Stimulated activated CD4-positive, alpha-beta T cell treated with anti-CD3 and anti-CD28 coated beads, TNF-alpha, amount 100 ng/mL, for 1 hour (primary cell): ENCODE measurements at places on chromosomes 2 and 18.

GRCh38 chr2:86411396-86411795 lies 29.8 kb upstream of the KDM3A start:
- no peak for DNase-seq

DNA sequence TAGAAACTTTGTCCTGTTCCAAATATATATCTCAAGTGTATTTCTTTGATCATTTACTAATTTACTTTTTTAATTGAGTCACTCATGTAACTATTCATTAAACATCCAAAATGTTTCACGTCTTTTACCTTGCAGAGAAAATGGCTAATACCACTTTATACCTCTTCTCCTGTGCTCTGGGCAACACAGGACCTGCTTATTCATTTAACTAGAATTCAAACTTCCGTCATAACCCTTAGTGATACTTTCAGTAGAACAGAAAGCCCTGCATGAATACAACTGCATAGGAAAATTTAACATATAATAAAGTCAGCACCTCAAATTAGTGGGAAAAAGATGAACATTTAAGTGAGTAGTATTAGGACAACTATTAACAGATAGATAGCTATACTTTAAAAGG lies 205.2 kb downstream of the MREG start:
- no peak for DNase-seq

- no peak for DNase-seq
Observed at GRCh38 chr2:142008135-142008744, 122.6 kb downstream of the LRP1B start.

GRCh38 chr18:905948-906415 lies 1.3 kb downstream of the ADCYAP1 start:
- DNase-seq = no peak

GRCh38 chr2:36411962-36412444 lies 56.4 kb downstream of the CRIM1 start:
- DNase-seq = no peak

DNA sequence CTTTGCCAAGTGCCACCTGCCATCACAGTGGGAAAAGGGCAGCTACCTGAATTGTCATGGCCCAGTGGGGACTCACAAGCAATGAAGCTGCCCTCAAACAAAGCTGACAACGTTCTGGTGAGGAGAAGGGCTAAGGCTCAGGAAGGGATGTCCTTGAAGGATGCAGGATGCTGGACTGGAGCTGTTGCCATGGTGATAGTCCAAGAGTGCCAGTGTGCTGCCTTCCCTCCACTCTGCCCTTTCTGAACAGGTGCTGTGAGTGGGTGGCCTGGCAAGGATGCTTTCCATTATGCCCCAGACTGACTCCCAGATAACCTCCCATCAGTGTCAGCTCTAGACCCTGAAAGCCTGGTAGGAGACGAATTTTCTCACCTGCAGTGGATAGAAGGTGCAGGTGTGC lies 137.8 kb upstream of the GYPC start:
- DNase-seq = no peak

DNA sequence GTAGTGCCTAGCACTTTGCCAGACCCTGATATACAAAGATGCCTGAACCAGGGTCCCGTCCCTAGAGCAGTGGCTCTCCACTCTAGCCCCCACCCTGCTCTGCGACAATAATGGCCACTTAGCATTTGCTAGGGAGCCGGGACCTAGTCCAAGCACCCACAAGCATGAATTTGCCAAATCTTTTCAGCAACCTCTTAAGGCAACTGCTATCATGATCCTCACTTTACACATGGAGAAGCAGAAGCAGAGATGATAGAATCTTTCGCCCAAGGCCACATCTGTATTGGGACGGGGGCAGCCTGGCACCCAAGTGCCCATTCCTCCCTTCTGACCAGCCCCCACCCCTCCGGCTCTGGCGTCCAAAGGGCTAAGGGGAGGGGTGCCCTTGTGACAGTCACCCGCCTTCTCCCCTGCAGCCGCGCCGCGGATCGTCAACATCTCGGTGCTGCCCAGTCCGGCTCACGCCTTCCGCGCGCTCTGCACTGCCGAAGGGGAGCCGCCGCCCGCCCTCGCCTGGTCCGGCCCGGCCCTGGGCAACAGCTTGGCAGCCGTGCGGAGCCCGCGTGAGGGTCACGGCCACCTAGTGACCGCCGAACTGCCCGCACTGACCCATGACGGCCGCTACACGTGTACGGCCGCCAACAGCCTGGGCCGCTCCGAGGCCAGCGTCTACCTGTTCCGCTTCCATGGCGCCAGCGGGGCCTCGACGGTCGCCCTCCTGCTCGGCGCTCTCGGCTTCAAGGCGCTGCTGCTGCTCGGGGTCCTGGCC lies 13.0 kb downstream of the SIGLEC15 start:
- DNase-seq = no peak

DNA sequence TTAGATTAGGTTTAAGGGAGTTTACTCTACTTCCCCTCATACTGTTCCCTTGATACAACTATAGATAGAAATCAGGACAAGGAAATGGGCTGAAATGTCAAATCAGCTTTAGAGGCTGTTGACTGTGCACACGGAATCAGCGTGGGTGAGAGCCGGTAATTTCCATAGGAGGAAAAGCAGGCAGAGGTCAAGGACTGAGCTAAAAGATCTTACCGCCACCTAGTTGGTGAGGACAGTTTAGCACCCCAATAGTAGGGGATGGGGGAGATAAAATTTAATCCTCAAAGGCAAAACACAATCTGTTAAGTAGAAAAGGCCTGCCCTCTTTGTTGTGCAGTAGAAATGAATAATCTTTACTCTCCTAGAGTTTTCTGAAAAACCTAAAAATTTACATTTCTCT lies 1154.5 kb upstream of the CHAC2 start:
- DNase-seq = no peak

DNA sequence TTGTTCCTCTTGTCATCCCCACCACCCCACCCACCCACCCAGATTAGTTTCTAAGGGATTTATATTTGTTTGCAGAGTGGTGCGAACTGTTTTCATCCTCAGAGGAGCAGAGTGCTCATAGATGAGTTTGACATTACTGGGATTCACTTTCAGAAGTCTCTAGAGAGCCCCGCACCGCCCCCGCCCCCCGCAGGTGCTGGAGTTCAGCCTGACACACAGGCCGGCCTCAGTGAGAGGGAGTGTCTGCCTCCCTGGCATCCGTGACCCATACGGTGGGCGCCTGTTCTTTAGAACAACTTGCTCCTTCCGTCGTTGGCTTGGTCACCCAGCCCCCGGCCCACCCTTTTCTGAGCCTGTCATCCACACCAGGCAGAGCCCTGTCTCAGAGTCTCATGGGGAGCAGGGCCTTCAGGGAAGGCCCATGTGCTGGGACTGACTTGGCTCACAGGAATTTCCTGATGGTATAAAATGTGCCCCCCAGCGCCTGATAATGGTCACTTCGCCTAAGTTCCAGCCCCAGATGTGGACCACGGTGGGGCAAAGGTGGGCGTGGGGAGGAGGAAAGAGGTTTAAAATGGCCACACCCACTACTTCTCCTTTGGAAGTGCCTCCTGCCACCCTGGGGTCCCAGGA lies 44.3 kb downstream of the HPCAL1 start:
- no peak for DNase-seq

- no peak for DNase-seq
Observed at GRCh38 chr2:231701456-231702373, 6.6 kb upstream of the PTMA start.

- DNase-seq = no peak
Observed at GRCh38 chr2:144461308-144461766, 58.6 kb downstream of the ZEB2 start.

- no peak for DNase-seq
Observed at GRCh38 chr2:55801436-55801835, 107.8 kb upstream of the PNPT1 start.

DNA sequence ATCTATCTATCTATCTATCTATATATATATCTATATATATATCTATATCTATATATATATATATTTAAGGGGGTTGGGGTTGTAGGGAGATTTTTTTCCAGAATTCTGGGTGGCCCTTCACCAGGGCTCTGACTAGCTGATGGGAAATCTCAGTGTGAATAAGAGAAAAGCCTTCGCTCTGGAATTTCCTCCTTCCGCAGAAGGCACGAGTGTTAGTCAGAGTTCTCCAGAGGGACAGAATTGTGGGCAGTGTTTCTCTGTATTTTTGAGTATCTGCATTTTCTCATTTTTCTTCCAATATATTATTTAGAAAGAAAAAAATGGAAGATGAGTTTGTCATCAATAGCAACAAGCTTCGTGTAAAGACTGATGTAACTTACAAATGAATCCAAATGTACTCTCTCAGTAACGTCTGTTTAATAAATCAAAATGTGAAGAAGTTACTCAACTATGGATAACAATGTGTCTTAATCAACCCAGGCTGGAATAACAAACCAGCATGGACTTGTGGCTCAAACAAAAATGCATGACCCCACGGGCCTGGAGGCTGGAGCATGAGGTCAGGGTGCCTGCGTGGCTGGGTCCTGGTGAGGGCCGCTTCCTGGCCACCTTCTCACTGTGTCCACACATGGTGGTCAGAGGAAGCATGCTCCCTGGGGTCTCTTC lies 10.6 kb upstream of the SNTG2 start:
- no peak for DNase-seq

GRCh38 chr18:54392543-54393023 lies 34.9 kb downstream of the C18orf54 start:
- no peak for DNase-seq

- DNase-seq = no peak
Observed at GRCh38 chr2:170582313-170582712, 132.8 kb upstream of the SP5 start.

- no peak for DNase-seq
Observed at GRCh38 chr2:228140934-228141528, 40.5 kb downstream of the SPHKAP start.

GRCh38 chr18:8469544-8470130 lies 139.6 kb upstream of the RAB12 start:
- no peak for DNase-seq

GRCh38 chr2:50951437-50951836 lies 80.5 kb downstream of the NRXN1 start:
- no peak for DNase-seq

GRCh38 chr2:217723981-217724380 lies 278.8 kb downstream of the TNS1 start:
- DNase-seq = no peak

- DNase-seq = no peak
Observed at GRCh38 chr2:240596080-240596460, 9.5 kb downstream of the CAPN10 start.

DNA sequence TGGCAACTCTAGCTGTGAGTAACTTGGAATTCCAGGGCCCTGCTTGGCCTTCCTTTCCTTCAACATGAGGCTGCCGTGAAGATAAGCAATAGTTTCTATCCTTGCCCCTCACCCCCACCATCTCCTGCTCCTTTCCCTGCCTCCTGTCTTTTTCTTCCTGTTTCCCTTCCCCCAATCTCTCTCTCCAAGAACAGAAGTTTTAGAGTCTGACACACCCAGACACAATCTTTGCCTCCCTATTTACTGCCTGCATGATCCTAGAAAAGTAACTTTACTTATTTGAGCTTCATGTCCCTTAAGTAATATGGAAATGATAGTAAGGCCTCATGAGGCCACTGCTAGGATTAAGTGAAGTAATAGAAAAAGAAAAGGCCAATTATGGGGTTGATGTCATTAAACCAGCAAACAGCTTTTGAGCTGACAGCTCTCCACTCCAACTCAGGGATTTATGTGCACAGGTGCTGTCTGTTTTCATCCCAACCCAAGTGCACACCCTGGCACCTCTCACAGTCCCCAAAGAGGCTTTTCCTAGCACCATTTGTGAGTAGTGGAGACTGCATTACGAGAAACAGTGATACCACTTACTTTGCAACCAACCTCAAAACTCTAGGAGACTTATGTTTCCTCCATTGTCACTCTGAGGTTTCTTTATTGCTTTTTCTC lies 123.7 kb upstream of the SIX3 start:
- DNase-seq = no peak

- DNase-seq = no peak
Observed at GRCh38 chr2:8663997-8664396, 17.9 kb upstream of the ID2 start.

- no peak for DNase-seq
Observed at GRCh38 chr2:135230150-135230549, 178.1 kb downstream of the RAB3GAP1 start.

- DNase-seq = no peak
Observed at GRCh38 chr18:35106013-35106844, 65.0 kb downstream of the MAPRE2 start.

DNA sequence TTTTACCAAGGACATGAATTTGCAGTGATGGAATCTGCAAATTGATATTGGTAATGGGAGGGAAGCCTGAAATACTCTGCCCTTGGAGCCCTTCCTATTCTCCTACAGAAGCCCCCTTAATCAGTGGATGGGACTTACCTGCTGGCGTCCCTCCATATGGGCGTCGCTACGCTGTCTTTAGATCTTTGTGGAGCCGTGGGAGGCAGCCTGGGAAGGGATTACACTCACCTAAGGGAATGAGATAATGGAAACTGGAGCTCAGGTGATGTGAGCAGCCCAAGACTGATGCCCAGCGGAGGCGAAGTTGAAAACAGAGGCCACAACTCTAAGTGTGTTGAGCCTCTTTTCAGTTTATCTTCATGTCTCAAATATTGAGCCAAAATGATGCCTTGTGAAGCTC lies 306.6 kb downstream of the MYCN start:
- DNase-seq = no peak

DNA sequence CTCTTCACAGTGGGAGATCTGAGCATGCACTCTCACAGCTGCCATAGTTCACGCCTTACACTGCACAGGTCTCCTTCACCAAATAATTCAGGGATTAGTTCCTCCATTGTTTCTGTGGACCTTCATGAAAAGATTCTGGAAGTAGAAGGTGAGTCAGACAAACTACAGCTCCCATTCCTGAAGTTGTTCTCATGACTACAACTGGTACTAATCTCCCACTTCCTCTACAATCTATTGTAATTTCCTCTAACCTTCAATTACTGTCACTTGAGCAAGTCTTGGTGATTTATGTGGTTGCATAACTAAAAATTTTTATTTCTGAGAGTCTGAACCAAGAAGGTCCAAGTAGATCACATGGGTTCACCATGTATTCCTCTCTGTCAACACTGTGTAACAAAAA lies 128.7 kb downstream of the XIRP2 start:
- no peak for DNase-seq

- no peak for DNase-seq
Observed at GRCh38 chr2:173572848-173573247, 218.2 kb downstream of the CDCA7 start.

DNA sequence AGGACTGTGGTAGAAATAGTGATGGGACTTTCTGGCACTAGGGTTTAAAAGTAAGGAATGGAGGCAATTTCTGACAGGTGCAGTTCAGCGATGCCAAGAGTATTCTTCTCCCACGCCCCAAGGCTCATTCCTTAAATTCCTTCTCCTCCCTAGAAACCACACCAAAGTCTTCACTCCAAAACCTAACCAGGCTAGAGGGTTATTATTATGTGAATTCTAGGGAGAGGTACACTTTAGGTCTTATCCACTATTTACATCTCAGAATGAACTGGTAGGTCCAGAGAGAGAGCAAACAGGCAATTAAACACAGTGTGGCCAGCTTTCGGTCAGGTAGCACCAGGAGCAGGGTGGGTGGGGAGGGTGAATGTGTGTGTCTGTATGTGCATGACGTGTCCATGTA lies 11.4 kb downstream of the IL1F10 start:
- DNase-seq = no peak

- no peak for DNase-seq
Observed at GRCh38 chr2:146213674-146214073, 1631.2 kb upstream of the ACVR2A start.
